ENCODE measurements at places on chromosomes 11 and 22.

GRCh38 chr22:37169947-37170688 lies 17.9 kb downstream of the C1QTNF6 start:
- DNase-seq, result no peak

GRCh38 chr11:86923999-86924766 lies 31.0 kb downstream of the FZD4 start:
- no peak for DNase-seq

GRCh38 chr11:122183933-122184332 lies 67.9 kb upstream of the BLID start:
- DNase-seq, result no peak

- no peak for DNase-seq
Measured at GRCh38 chr22:35868938-35869337, 151.3 kb downstream of the APOL5 start.

GRCh38 chr22:29932136-29932535 lies 49.2 kb downstream of the MTMR3 start:
- DNase-seq, result no peak

- no peak for DNase-seq
Measured at GRCh38 chr11:1927848-1928469, 8.5 kb downstream of the TNNT3 start.

DNA sequence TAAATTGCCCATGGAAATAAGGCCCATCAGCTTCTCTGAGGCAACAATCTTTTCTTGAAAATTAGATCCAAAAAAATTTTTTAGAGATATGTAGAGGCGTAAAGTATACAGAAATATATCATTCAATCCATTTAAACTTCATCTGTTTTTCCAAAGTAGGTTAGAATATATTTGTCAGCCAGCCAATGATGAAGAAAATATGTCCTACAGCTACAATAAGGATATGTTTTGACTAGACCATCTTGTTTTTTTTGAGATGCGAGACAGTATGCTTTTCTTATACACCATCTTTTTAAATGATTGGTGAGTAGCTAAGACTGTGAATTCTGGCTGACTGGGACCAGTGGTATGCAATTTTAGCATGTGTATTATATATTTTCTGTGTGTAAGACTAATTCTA lies 630.4 kb upstream of the CNTN5 start:
- DNase-seq, result no peak

GRCh38 chr11:46913484-46913883 lies 4.9 kb downstream of the LRP4 start:
- DNase-seq, result no peak

- no peak for DNase-seq
Measured at GRCh38 chr11:134878785-134879184, 466.7 kb upstream of the B3GAT1 start.

DNA sequence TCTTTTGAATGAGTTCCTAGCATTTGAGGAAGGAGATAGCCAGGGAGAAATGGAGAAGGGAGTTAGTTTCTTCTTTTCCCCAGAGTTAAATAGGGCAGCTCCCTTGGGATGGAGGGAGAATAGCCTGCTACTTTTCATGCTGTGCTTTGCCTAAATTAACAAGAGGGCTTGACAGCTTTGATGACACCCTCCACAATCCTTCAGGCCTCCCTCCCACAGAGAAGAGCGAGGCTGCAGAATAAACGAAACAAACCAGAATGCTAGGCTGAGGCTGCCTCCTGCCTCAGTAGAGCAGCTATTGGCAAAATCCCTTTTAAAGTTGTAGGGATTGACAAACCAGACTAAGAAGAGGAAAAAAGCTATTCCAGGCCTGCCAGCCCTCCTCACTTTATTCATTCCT lies 94.6 kb downstream of the C11orf58 start:
- DNase-seq, result no peak

DNA sequence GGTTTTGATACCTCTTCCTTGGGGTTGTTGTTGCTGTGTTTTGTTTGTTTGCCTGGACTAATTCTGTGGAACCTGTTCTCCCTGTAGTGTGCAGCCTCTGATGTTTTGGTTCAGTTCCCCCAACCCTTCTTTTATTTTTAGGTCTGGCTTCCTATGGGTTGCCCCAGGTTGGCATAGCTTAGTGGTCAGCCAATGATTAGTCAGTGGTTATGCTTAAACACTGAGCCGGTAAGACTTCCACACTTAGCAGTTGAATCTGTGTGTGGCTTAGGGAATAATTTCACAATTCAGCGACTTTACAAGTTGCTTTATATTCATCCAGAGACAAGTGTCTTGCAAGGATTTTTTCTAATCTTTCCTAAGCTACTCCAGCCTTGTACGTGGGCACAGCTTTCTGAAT lies 78.6 kb upstream of the CLPB start:
- DNase-seq, result no peak

GRCh38 chr11:46296528-46297448 lies 19.3 kb downstream of the CREB3L1 start:
- no peak for DNase-seq

- DNase-seq, result no peak
Measured at GRCh38 chr11:45451766-45452440, 165.8 kb upstream of the SYT13 start.

GRCh38 chr11:76889411-76889975 lies 28.8 kb downstream of the ACER3 start:
- no peak for DNase-seq

DNA sequence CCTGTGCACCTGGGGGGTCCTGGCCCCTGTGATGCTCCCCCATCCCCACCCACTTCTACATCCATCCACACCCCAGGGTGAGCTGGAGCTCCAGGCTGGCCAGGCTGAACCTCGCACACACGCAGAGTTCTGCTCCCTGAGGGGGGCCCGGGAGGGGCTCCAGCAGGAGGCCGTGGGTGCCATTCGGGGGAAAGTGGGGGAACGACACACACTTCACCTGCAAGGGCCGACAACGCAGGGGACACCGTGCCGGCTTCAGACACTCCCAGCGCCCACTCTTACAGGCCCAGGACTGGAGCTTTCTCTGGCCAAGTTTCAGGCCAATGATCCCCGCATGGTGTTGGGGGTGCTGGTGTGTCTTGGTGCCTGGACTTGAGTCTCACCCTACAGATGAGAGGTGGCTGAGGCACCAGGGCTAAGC lies 20.0 kb upstream of the TALDO1 start:
- no peak for DNase-seq

GRCh38 chr11:60912851-60913528 lies 968 bp upstream of the TMEM109 start:
- no peak for DNase-seq

DNA sequence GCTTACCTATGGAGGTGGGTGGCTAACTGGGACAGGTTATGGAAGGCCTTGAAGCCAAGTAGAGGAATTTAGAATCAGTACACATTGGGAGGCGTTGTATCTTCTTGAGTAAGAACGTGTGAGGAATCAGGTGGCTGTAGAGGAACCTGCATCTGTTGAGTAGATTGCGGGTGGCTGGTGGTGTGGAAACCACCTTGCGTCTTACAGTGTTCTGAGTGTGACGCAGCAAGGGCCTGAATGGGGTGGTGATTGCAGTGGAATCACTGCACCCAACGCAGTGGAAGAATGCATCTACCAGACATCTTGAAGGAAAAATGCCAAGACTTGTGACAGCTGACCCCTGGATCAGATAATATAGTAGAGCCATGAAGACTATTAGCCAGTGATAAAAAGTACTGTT lies 110.8 kb upstream of the NNMT start:
- no peak for DNase-seq

GRCh38 chr11:112780351-112781087 lies 180.7 kb upstream of the NCAM1 start:
- DNase-seq, result no peak

DNA sequence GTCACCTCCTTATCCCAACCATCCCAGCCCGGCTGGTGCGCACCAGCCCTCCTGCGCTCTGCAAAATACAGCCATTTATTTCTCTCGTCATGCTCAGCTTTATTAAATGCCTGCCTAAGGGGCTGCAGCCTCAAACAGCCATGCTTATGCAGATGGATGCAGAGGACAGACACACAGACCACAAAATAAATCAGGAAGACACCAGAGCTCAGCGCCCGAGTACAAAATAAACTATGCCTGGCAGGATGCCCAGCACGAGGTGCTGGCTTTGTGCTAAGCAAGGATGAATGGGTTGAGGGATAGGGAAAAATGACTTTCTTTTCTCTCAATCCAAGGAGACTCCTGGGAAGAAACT lies 70.5 kb downstream of the RPUSD4 start:
- DNase-seq, result no peak

DNA sequence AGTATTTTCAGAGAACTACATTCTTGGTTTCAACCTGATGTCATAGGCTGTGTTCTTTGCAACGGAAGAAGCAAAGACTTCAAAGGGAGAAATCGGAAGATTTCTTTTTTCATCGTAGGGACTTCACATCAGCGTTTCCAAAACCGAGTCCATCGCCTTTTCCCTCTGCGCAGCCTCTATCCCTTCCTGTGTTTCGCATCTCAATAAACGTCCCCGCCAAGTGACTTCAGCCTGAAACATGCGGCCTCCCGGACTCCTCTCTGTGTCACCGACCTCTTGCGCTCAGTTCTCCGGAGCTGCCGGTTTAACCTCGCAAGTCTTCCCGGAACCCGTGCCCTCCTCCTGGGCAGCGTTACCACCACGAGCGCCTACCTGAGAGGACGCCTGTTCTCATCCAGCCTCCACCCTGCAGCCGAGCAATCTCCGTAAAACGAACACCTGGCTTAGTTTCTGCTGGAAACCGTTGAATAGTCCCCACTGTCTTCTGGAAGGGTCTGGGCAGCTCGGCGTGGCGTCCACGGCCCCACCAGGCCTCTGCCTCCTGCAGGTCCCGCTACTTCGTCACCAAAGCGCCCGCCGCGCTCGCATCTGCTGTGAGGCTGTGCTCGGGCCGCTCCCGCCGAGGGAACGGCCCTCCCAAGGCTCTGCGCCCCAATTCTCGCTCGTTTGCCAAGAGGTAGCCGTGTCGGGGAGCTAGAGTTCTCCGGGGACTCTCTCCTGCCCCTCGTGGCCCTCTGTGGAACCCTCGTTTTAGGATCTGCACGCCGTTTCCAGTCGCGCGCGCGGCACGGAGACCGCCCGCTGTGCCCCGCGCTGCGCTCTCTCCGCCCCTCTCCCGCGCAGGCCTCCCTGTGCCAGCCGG lies at the start of gene GLB1L3:
TSS of gene GLB1L3 (plus strand) at position 846 of the 862 bp plus-strand sequence. CDS start 362 bp downstream, outside the sequence.
- DNase-seq, result peak; percentile 63

DNA sequence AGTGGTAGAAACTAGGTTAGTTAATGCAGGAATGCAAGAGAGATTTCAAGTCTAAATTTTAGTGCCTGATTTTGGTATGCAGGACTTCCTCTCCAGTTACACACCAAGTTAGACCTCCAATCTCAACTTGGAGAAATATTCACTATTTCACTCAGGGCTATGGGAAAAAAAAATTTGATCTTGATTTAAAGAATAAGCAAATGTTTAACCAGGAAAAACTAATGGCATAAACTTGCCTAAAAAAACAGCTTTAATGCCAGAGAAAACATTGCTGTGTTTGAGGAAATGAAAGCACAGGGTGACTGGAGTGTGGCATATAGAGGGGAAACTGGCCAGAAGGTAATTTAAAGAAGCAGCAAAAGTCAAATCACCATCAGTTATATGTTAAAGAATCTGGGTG lies 575.4 kb upstream of the LRRC4C start:
- no peak for DNase-seq

DNA sequence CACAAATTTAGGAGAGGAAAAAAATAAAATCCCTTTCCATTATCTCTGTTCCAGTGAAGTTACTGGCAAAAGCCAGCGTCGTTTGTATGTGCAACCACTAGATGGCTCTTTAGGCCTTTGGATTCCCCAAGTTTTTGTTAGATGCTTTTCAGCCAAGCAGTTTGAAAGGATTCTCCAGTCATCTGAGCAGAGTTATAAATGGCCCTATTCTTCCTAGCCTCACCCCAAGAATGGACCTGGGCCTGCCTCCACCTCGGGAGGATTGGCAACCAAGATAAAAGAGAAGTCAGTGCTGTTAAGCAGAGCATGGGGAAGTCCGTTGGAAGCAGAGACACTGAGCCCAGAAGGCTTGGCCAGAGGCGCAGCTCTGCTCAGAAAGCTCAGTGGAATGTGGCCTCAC lies 15.4 kb downstream of the FAM181B start:
- no peak for DNase-seq

- no peak for DNase-seq
Measured at GRCh38 chr11:30025396-30026139, 8.7 kb upstream of the KCNA4 start.

- no peak for DNase-seq
Measured at GRCh38 chr11:110878513-110878912, 166.3 kb upstream of the ARHGAP20 start.

- peak; percentile 51 for DNase-seq
Measured at GRCh38 chr11:9363954-9364912, 20.2 kb upstream of the IPO7 start.

GRCh38 chr22:36048911-36049677 lies 20.5 kb upstream of the RBFOX2 start:
- DNase-seq, result no peak

- DNase-seq, result no peak
Measured at GRCh38 chr11:102577723-102578122, 47.2 kb upstream of the MMP7 start.

Measured in effector CD8-positive, alpha-beta T cell (primary cell).